NCI-H2171 (cell line): ENCODE measurements at places on chromosomes 12 and 14.

DNA sequence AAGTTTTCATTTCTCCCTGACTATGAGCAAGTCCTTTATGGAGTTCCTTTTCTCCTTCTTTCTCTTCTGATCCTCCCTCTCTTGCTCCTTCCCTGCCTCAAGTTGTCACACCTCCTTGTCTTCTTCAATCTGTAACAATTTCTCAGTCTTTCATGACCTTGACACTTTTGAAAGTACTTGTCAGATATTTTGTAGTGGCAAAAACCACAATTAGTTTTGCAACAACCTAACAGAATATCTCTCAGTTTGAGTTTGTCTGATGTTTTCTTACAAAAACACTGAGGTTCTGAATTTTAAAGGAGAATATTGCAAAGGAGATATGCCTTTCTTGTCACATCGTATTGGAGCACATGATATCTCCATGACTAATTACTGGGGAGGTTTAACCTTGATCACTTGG is 4.1 kb upstream of the CRADD start:
- DNase-seq = no peak

- DNase-seq = no peak
These were observed 81.9 kb downstream of the TMEM132D start for GRCh38 chr12:129821964-129822363.

- DNase-seq = no peak
These were observed 57.6 kb downstream of the NCOR2 start for GRCh38 chr12:124509676-124510300.

DNA sequence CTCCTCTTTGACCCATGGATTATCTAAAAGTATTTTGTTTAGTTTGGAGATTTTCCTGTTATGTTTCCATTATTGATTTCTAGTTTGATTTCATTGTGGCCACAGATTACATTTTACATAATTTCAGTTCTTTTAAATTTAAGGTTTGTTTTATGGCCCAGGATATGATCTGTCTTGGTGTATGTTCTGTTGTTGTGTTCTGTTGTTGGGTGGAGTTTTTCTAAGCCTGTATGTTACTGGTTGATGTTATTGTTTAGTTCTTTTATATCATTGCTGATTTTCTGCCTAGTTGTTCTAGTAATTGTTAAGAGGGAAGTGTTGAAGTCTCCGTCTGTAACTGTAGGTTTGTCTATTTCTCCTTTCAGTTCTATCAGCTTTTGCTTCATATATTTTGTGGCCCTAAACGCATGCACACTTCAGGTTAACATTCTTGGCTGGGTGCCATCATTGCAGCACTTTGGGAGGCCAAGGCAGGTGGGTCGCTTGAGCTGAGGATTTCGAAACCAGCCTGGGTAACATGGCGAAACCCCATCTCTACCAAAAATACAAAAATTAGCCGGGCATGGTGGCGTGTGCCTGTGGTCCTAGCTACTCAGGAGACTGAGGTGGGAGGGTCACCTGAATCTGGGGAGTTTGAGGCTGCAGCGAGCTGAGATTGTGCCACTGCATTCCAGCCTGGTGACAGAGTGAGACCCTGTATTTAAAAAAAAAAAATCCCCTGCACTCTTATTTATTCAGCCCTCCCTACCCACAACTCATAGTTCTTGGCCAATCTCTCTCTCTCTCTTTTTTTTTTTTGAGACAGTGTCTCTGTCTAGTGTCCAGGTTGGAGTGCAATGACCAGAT is 28.1 kb upstream of the CFL2 start:
- peak; percentile 6 for DNase-seq
